ENCODE measurements at places on chromosomes 4 and X.

DNA sequence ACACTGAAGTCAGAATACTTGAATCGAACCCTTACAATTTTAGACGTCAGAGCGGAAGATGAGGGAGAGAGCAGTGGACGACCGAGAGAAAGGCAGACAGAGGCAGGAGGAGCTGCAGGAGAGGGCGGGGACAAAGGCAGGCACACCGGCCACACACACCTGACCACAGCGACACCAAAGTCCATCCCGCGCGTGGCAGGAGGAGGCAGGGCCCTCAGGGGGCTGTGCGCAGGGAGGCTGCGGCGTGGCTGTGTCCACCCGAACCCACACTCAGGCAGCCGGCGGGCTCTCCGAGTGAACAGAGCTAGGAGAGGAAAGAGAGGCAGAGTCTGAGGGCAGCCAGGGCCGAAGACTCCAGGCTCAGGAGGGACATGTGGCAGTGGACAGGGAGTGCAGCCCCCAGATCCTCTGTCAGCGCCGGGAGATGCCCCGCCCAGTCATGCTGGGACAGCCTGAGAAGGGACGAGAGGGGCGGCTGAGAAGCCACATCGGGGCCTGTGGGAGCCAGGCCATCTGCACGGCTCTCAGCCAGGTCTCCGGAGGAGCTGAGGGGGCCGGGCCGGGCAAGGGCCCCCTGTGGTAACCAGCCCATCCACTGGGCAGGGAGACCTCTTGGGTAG, 20.1 kb downstream of the GAK start:
- no peak for DNase-seq

- DNase-seq, result no peak
Measured at GRCh38 chrX:632366-633042, 1.9 kb downstream of the SHOX start.

DNA sequence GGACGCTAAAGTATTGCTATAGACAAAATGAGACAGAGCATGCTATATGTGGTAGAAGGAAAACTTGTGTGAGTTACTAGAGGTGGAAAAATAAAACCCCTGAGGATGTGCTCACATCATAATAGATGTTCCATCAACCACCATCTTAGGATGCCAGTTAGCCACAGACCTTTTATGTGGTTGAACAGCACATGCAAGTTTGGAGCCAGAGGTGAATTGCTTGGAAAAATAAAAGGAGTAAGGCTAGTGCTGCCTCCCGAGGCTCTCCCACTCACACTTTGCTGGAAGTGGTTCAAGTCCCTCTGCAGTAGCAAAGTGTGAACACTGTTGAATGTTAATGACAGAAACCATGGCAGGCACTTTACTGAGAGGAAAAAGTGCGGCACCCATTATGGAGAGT, 39.4 kb upstream of the PPARGC1A start:
- DNase-seq, result no peak

- DNase-seq, result no peak
Measured at GRCh38 chr4:143254491-143255226, 69.9 kb downstream of the USP38 start.

DNA sequence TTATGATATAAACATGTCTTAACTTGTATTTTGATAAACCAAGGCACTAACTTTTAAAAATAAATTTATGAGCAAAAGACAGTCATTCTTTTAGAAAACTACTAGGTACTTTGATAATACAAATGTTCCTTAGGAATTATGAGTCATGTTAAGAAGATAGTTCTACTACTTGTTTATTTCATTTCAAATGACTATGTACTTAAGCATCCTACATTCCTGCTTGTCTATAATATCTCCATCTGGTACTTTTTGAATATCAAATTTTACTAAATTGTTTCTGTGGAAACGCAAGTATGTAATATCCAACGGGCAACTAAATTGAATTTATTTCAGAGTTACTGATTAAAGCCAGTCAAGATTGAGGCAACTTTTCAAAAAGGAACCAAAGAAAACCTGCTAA, 61.8 kb downstream of the CAMK2D start:
- DNase-seq, result no peak

DNA sequence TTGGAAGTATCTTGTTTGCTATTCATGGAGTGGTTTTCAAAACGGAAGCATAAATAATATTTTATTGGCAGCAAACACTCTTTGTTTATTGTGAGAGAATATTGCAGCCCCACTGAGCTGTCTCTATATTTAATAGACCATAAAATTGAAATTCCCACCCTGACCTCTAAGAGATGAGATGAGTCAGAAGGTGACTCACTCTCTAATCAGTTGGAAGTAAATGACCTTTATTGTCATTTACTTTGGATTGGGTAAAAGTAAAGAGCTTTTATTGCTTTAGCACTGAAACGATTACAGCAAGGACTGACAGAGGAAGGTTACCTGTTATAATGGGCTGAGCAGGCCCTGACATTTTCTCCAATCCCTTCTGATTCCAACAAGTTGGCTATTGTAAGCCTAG, 55.0 kb downstream of the SYTL5 start:
- no peak for DNase-seq

DNA sequence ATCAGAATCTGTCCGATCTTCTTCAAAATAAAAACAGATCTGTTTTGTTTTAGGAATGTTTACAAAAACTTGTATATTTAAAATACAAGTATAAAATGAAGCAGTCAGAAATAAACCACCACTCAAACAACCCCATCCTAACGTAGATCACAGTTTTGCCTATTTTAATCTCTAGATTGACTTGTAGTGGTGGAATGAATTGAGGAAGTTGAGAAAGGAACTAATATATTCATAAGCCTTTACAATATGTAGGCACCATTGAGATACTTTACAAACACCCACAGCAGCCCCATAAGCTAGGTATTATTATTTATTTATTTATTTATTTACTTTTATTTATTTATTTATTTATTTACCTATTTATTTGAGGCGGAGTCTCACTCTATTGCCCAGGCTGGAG, 52.3 kb upstream of the KLF3 start:
- DNase-seq, result no peak

GRCh38 chr4:80486603-80487002, 151.1 kb downstream of the CFAP299 start:
- DNase-seq, result no peak

DNA sequence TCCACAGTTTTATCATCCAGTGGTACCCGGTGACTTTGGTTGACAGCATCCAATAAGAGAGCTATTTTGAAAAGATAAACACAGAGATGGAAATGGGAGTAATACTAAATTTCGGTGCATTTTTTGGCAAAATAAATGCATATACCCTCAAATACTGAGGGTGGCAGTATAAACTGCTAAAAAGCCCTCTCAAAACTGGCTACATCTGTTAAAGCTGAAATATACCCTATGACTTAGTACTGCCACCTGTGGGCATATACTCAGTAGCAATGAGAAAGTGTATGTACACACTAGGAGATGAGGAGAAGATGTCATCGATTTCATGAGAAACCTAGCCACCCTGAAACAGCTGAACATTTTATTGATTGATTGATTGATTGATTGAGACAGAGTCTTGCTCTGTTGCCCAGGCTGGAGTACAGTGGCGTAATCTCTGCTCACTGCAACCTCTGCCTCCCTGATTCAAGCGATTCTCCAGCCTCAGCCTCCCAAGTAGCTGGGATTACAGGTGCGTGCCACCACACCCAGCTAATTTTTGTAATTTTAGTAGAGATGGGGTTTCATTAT, 12.2 kb upstream of the TMEM128 start:
- no peak for DNase-seq

DNA sequence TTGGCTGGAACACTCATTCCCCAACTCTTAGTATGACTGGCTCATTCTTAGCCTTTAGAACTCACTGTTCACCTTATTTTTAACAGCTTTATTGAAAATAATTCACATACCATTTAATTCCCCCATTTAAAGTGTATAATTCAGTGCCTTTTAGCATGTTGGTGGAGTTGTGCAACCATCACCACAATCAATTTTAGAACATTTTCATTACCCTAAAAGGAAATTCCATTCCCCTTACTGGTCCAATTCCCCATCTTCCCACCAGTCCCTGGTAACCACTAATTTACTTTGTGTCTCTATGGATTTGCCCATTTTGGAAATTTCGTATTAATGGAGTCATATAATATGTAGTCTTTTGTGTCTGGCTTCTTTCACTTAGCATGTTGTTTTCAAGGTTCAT, 19.7 kb downstream of the NHSL2 start:
- no peak for DNase-seq

DNA sequence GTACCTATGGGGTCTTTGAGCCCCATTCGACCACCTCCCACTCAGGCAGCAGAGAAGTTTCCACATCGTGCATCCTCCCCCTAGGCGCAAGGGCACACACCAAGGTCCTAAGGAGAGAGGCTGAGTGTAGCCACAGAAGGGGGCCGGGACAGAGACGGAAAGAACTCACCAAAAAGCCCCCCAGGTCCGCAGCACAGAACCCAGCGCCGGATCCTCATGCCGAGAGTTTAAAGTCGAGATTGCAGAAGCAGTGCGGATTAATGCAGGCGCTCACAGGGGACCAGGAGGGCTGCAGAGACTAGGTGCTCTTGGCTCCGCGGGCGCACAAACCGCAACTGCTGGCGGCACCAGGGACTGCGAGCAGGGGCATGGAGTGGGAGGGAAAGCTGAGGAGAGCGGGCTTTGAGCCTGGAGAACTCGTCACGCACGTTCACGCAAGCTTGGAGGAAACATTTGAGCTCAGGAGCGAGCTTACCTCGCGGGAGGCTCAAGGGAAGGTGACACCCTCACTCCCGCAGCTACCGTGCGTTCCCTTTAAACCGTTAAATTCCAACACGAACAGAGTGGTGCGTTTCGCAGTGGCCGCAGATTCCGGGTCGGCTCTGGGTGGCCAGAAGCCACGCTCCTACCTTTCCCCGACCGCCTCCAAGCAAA, 8.5 kb downstream of the NKX3-2 start:
- peak; percentile 43 for DNase-seq

DNA sequence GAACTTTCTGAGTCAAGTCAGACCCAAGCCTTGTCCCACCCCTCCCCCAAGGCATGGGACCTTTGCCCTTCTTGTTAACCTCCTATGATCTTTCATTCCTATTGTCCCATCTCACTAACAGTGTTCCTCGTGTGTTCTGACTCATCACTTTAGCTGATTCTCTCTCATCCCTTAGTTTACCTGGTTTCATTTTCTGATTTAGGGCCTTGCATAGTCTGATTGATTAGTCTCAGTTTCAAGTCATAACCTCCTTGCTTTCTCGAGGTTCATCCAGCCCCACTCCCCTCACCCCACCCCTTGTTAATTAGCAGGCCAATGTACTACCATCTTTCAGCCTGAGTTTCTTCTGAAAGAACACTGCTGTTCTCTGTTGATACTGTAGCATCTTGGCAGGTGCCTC, 517.4 kb downstream of the RPA4 start:
- no peak for DNase-seq

DNA sequence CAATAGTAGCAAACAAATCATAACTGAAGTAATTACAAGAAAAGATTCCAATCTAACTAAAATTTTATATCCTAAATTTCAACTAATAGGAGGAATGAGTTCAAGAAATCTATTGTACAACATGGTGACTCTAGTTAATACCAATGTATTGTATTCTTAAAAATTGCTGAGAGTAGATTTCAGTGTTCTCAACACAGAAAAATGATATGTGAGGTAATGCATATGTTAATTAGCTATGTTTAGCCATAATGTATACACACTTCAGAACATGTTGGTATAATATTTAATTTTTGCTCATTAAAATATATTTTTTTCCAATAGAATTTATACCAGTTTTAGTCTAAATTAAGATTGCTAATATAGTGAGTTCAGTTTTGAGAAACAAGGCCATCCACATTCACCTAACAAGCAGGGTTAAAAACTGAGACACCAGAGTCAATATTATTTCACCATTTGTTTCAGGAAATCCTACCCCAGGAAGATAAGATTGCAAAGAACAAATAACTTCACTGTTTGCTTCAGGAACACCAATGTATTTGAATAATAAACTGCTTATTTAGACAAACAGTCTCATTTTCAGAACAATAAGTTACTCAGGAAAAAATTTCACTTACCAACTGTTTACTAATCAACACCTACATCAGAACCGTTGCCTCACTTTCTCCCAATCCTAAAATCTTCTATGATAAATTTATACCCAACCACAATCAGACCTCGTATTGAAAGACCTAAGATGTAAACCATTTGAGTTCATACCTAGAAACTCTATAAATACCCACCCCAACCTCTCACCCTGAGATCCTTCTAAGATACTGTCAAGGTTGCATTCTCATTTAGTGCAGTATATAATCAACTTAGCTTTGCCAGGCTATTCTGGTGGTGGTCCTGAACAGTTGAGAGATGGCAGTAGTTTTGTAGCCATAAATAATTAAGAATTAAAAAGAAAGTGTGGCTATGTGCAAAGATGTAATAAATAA, 132.8 kb downstream of the MAB21L2 start:
- DNase-seq, result no peak

GRCh38 chrX:39677978-39678791, 419.6 kb downstream of the BCOR start:
- DNase-seq, result no peak

GRCh38 chrX:109719264-109719663, 13.8 kb downstream of the ACSL4 start:
- DNase-seq, result no peak

DNA sequence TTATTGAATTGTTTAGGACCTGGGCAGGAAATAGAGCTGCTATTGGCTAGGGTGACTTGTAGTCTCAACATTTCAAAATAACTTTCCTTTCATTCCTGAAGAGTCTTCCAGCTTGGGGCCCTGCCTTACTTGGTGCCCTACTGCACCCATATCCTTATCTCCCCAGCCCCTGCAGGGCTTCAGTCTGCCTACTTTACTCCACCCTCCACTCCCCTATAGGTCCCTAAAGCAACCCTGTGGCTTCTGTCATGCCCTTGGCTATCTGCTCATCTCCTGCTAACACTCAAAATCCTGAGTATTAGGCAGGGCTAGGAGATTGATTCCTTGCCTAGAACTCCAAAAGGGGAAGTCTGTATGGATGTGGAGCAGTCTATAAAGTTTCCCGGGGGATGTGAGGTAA, 57.6 kb upstream of the PRKG2 start:
- no peak for DNase-seq

GRCh38 chr4:52641854-52642563, 17.1 kb downstream of the USP46 start:
- DNase-seq, result no peak

- no peak for DNase-seq
Measured at GRCh38 chr4:184860018-184860779, 34.4 kb upstream of the ACSL1 start.

- no peak for DNase-seq
Measured at GRCh38 chr4:10299601-10300000, 157.6 kb downstream of the ZNF518B start.

DNA sequence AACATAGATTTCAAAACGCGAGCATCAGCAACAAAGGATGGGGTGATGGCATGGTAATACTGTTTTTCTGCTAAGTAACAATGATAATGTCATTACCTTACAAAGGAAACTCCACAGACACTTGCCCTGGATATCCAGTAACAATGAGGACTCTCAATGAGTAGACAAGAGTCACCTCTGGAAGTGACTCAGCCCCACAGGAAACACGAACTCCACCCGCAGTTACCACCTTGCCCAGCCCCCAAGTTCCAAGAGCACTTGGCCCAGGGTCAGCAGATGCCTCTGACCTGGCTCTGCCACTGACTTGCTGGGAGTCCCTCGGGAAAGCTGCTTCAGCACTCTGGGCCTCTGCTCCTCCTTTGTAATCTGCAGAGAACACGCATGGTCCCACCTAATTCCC, 110.3 kb upstream of the MAP3K15 start:
- DNase-seq, result no peak

- DNase-seq, result no peak
Measured at GRCh38 chr4:118849867-118850487, 14.1 kb upstream of the SEC24D start.
